NCI-H1092 treated with DMSO at 0.1 percent for 48 hours (cell line): ENCODE measurements at places on chromosomes 11 and 22.

DNA sequence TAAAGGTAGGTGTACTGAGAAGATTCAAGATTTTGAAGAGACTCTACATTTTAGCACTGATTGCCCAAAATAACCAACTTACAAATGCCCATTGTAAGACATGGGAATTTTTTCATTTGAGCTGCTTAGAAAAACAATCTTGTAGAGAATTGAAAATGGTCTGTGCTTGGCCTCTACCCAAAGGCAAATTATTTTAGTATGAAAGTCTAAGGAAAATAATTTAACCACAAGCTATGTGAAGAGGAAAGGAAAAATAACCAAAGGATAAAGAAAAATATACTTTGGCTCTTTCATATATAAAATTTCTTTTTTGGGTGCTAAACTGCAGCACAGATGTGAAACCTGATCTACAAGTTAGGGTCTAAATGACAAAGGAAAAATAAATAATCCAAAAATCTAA, 54.9 kb downstream of the ME3 start:
- DNase-seq, result no peak

DNA sequence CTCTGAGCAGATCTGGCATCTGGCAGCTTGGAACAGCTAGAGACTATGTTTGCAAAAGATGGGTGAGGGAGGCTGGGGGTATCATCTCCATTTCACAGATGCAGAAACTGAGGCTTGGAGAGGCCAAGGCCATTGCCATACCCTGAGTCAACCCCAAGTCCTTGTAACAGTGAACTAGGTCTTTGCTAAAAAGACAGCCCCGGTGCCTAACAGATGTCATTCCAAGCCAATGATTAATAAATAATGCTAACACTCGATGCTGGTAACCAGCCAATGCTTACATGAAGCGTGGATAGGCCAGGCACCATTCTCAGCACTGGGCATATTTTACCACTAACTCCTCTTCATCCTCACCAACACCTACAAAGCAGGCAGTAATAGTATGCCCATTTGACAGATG, 164.0 kb downstream of the MN1 start:
- no peak for DNase-seq

- DNase-seq, result peak; percentile 53
These were observed 56.8 kb downstream of the CD6 start for GRCh38 chr11:61028135-61028729.

- DNase-seq, result no peak
These were observed 20.4 kb downstream of the CCDC81 start for GRCh38 chr11:86395061-86395551.
